Mesendoderm (in vitro differentiated cells): ENCODE measurements at places on chromosomes 5 and 9.

DNA sequence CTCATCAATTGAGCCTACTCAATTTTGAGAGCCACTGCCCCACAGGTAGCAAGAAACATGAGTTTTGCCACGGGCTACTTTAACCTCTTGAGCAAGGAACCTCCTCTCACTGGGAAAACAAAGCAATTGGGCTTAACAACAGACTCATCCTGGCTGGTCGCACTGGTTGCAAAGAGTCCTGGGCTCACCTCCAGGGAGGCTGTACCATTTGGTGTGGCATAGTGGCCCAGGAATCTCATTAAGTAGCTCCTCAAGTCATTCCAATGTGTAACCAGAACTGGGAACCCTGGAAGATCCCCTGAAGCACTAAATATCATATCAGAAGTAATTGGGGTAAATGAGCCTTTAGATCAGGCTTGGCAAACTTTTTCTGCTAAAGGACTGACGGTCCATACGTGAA, 78.5 kb downstream of the MYO10 start:
- DNase-seq, result no peak

GRCh38 chr5:177594071-177594470, 2.1 kb downstream of the TMED9 start:
- no peak for DNase-seq

DNA sequence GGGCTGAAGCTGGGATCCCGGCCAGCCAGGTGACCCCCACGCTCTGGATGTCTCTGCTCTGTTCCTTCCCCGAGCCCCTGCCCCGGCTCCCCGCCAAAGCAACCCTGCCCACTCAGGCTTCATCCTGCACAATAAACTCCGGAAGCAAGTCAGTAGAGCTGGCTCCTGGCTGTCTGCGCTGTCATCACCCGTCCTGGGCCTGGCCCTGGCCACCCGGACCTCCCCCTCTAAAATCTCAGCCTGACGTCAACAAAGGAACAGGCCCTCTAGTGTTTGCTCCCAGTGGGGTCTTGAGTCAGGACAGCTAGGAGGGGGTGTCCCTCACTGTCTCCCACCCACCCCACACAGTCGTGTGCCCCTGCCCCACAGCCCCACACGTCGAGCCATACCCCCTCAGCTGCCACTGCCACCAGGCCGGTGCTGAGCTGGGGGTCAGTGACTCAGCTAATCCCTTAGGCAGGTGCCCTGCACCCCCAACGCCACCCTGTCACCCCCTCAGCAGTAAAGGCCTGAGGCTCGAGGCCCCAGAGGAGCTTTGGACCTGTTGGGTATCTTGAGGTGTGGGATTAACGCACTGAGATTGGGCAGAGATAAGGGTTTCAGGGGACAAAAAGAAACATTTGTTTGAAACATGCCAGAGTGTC, 1.1 kb upstream of the LCNL1 start:
- DNase-seq, result no peak

- DNase-seq, result no peak
Measured at GRCh38 chr9:122314165-122314564, 49.5 kb downstream of the MRRF start.

- DNase-seq, result peak; percentile 61
Measured at GRCh38 chr5:146706321-146706972, 172.1 kb downstream of the PPP2R2B start.

GRCh38 chr9:68500457-68501381, 40.0 kb downstream of the TMEM252 start:
- DNase-seq, result no peak

DNA sequence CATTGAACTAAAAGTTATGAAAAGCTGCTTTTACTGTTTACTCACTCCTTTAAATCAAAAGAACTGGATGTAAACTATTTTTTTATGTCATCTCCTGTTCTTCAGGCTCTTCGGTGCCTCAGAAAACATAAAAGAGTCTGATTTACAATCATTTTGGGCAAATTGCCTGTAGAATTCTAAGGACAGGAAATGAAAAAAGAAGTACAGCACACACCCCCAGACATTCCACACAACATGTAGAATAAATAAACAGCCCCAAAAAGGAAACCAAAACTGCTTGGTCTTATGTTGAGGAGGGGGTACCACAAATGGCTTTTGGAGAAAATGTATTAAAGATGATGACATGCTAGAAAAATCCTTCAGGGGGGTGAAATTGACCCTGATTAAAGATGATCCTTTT, 57.2 kb downstream of the ITGA1 start:
- DNase-seq, result no peak

DNA sequence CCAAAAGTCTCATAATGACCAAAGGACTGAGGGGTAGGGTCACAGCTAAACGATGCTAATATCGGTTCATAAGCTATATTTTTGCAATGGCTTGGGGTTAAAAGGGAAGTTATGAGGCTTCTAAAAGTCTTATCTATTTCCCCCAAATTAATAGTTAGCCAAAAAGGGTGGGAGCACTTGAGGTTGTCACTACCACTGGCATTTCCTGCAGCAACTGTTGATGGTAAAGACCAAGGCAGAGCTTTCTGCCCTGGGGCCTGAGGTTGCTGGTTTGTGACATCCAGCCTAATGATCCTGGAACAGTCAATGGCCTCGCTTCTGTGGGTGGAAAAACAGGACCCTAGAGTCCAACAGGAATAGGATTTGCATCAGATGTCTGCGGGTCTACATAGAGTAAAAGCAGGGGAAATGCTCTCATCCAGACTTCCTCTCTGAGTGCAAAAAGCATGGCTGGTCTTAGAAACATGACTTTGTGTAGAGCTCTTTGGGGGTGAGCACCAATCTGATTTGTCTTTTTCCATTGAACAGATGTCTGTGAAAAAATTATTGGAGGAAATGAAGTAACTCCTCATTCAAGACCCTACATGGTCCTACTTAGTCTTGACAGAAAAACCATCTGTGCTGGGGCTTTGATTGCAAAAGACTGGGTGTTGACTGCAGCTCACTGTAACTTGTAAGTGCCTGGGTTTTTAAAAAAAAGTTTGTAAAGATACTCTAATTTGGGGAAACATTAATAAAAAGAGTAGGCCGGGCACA, 2.7 kb downstream of the GZMA start:
- no peak for DNase-seq

DNA sequence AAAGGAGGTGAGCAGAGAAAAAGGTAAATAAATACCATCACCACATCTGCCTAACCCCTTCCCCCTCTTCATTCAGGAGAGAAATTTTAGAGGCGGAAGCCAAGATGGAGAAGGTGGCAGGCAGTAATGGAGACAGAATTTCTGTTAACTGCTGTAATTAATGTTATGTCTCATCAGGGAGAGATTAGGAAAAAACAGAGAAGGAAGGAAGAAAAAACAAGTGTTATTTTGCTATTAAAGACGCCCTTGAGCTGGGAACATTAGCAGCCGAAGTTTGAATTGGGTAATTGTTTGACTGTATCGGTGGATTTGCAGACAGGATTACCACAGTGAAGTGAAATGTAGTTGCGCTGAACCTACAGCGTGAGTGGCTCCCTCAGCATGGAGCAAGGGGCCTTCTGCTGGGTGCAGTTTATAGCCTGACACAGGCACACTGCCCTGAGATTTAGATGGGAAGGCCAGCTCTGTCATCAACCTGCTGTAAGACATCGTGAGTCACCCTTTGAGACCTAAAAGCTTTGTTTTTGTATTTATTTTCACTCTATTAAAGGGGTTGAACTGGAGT, 136.3 kb downstream of the ASTN2 start:
- no peak for DNase-seq

- no peak for DNase-seq
Measured at GRCh38 chr9:90907790-90908189, 106.2 kb downstream of the SYK start.

DNA sequence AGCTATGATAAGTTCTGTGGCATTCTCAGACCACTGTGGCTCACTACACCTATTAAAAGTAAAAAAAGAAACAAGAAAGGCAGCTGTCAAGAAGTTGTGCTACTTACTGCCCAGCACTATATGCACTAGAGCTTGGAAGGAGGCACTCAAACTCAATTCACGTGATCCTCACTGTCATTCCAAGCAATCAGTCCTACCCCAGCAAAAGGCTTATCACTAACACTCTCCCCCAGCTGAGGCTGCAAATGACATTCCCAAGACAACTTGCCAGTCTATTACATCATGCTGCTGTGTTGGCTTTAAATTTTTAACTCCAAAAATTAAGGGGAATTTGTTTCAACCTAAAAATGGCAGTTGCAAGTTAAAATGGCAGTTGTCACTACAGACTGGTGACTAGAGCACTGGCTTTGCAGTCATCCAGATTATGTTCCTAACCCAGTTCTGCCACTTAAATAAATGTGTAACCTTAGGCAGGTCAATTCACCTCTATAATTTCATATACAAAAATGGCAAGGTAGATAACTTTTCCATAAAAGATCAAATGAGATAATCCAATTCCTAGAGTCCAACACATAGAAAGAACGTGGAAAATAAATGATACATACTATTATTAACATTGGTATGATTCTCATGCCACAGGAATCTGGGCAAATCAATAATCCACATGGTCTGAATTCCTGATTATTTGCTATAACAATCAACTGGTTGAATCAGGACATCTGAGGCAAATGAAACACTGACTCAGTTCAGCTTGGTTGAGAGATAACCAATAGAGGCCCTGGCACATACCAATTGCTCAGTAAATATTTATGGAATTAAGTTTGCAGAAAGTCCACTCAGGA, 52.4 kb downstream of the FBXW11 start:
- DNase-seq, result peak; percentile 91

DNA sequence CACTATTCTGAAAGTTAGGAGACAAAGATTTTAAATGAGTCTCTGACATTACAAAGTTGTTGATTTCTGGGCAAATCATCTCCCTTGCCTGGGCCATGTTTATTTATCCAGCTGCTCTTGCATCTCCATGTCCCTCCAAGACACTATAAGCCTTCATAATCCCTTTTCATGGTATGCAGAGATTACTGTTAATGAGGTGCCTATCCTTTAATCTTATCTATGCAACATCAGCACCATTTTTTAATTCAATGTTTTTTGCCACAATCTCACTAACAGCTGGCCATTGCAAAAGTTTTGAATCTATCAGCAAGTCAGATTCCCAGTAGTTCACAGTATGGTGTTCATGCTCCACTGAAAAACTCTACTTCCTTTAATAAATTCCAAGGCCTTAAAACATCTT, 108.5 kb upstream of the PTPRD start:
- peak; percentile 27 for DNase-seq

GRCh38 chr9:32665101-32665500, 29.6 kb upstream of the TAF1L start:
- peak; percentile 14 for DNase-seq

- DNase-seq, result no peak
Measured at GRCh38 chr5:116765441-116765840, 190.8 kb upstream of the SEMA6A start.

- DNase-seq, result peak; percentile 77
Measured at GRCh38 chr9:35258660-35259474, 97.1 kb downstream of the UNC13B start.

DNA sequence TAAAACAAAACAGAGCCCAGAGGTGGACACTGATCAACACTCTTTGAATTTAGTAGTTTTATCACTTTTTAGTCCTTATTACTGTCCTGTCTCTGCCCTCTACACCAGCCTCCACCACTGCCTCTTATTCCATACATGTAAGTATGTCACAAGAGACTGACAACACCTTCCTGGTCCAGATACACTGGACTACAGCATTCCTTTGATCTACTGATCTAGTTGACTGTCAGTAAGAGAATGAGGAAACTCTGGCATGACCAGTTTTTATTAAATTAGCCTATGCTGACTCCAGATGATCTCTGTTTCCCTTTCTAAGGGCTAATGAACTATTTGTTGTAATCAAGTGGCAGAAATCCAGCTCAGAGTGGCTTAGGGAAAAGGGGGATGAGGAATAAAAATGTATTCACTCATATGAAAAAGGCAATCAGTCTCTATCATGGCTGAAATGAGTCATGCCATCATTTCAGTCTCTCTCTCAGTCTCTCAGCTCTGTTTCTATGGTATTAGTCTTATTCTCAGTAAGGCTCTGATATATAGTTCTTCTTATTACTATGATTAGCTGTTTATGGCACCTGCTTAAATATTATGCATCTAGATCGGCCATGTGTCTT, 5.5 kb downstream of the ARHGEF37 start:
- no peak for DNase-seq

- DNase-seq, result peak; percentile 60
Measured at GRCh38 chr5:9149988-9150387, 395.9 kb downstream of the SEMA5A start.

DNA sequence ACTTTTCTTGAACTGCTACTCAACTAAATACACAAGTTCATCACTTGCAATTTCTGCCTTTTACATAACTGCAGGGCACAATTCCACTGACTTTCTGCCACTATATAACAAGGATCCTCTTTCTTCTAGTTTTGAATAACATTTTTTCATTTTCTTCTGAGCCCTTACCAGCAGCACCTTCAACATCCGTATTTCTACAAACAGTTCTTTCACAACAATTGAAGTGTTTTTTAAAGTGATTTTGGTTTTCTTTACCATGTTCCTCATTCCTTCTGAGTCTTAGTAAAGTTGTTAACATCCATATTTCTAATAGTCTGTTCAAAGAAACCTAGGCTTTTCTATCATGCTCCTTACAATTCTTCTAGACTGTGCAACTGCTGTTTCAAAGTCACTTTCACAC, 127.2 kb upstream of the PITX1 start:
- no peak for DNase-seq

GRCh38 chr5:134526483-134527155, 1.1 kb downstream of the JADE2 start:
- DNase-seq, result peak; percentile 96

DNA sequence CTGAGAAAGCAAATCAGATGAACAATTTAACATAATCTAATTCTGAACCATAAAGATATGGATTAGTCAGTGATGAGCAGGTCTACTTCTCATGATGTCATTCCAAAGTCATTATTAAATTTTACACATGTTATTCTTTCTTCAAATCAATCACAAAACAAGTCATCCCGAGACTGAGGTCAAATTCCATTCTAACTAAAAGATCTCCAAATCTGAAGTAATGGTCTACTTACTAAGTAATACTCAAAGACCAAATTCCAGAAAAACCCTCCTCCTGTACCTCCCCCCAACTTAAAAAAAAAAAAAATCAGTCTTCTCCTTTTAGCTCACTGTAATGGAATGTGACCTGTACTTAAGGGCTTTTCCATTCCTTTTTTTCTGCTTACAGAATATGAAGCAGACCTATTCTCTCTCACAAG, 4.7 kb downstream of the PFDN1 start:
- DNase-seq, result peak; percentile 85

GRCh38 chr9:113682297-113682771, 193.8 kb upstream of the ZNF618 start:
- DNase-seq, result peak; percentile 90

DNA sequence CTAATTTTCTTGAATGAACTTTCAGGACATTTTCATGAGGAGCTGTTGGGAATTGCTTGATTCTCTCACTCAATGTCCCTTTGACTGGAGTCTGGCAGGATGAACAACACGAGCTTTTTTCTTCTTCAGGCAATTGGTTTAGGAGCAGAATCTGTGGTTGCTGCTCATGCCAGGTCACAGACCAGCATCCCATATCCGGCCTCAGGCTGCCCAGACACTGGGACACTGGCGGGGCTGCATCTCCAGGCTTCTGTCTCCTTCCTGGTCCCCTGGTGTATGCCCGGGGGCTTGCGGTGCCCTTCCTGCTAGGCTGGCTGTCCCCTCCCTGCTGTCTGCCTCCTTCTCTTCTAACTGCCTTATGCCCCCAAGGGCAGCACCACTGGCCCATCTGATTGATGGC, 311.5 kb upstream of the DAP start:
- DNase-seq, result no peak
